ENCODE measurements at places on chromosomes 13 and 19.

DNA sequence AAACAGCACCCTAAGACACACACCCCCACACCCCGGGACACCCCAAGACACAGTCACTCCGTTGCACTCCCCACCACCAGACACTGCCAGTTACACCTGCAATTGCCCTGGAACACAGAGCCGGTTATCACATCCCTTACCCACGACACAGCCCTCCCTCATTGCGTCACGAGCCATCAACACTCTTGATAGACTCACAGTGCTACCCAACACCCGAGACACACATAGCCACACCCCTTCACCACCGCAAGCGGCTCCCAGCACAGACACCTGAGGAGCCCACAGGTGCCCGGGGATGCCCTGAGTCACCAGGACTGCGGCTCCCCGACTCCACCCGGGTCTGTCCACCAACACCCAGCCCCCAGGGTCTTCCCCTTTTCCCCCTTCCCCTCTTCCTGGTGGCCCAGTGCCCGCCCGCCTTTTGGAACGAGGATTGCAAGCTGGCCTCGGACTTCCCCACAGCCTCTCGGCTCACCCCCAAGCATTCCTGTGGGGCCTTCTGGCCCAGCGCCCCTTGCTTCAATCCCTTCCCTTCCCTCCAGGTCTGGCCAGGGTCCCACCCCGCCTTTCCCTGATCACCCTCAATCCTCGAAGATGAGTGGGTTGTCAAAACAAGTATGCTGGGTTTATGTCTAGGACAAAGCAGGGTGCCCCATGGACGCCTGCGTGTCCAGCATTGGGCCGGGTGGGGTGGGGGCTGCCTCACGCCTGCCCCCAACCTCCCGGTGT lies 1.7 kb upstream of the PTGER1 start:
- no peak for DNase-seq

GRCh38 chr19:34323433-34324204 lies 41.4 kb upstream of the GPI start:
- DNase-seq = no peak

- DNase-seq = peak; percentile 68
Observed at GRCh38 chr13:106595625-106596024, 27.7 kb upstream of the ARGLU1 start.

- DNase-seq = no peak
Observed at GRCh38 chr13:100423375-100423774, 165.2 kb downstream of the GGACT start.

- DNase-seq = no peak
Observed at GRCh38 chr13:99361197-99361596, 54.0 kb upstream of the GPR183 start.

DNA sequence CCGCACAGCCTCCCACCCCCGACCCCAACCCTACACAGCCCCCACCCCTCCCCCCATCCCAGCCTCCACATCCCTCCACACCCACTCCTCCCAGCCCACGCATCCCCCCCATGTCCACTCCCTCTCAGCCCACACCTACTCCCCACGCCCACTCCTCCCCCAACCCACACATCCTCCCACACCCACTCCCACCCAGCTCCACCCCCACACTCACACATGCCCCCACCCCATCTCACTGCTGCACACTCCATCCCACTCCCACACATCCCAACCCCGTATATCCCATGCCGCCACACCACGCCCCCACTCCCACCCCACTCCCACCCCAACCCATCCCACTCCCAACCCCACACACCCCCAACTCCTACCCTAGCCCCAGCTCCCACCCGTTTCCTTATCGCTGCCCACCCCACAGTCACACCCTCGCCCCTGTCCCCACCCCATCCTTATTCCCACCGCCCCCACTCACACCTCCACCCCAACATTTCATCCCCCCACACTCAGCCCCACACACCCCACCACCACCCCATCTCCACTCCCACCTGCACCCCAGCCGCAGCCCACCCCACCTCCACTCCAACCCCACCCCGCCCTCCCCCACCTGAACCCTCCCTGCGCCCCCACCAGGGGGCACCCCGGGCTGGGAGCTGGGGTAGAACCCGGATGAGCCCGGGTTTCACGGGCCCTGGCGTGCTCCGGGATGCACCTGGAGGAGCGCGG lies 809 bp downstream of the TDRD12 start:
- DNase-seq = no peak

DNA sequence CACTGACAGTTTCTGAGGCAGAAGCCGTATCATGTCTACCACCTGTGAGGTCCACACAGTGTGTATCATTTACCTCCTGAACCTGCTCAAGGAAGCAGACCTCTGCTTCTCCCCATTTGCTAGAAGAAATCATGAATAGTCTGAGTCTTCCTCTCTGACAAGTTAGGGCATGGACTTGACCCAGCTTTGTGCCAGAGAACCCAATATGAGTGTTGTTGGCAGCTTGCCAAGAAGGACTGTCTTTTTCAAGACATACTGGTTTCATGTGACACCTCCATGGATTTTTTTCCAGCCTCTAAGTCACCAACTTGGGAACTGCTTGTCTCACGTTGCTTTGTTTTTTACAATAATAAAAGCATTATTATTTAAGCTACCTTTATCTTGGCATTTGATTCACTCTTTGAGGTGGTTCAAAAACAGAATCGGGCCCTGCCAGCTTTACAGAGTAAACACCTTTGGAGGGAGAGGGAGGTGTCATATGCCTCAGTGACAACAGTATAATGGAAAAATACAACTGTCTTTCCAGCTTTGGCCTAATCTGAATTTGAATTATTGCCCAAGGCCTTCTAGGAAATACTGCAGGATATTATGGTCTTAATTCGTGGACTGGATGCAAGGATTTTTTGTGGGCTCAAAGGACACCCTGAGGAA lies 9.6 kb downstream of the ZNF211 start:
- DNase-seq = no peak

GRCh38 chr19:12478234-12478941 lies 6.2 kb downstream of the ZNF709 start:
- DNase-seq = no peak

DNA sequence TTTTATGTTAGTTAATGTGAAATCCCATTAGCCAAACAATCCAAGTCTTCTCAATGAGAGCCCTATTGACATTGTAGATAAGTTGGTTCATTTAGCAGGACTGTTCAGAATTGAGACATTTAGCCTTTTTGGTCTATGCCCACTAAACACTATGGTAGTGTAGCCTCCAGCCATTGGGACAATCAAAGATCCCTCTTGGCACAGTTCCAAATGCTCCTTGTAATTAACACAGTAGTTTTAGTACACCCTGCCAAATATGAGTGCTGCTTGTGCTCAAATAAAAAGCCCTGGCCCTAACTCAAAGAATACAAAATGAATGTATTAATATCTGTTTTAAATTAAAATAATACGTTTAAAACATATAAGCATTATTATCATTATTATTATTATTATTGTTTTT lies 15.4 kb upstream of the FAM216B start:
- no peak for DNase-seq

DNA sequence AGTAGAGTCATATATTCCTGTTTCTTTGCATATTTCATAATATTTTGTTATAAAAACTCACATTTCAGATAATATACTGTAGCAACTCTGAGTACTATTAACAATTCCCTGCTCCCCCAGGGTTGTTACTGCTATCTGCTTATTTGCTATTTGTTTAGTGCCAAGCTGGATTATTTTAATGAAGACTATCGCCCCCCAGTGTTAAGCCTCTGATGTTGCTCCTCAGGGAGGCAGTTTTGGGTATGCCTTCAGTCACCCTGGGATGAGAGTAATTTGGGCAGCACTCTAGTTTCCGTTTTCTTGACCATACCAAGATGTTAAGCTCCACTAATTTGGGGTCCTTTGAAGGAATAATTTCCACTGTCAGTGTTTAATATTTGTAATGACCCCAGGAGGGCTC lies 46.0 kb downstream of the MICU2 start:
- no peak for DNase-seq

- no peak for DNase-seq
Observed at GRCh38 chr13:51595416-51595815, 11.2 kb downstream of the WDFY2 start.

GRCh38 chr19:6787393-6787792 lies 14.9 kb downstream of the VAV1 start:
- DNase-seq = no peak

GRCh38 chr13:98370806-98371515 lies 193.9 kb upstream of the RNF113B start:
- peak; percentile 77 for DNase-seq

DNA sequence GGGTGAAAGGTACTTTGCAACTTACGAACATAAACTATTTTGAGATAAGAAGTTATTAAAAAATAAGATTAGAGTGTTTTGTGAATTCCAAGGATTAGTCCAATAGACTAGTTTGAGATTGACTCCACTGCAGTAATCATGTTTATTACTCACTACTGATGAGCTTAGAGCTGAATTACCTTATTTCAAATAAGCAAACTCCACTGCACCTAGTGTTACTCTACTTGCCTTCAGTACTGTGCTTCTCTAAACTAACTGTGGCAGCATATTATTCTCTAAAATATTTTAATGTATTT lies 111.7 kb downstream of the MIPEP start:
- no peak for DNase-seq

GRCh38 chr19:38375748-38376147 lies 1.4 kb downstream of the PSMD8 start:
- no peak for DNase-seq

GRCh38 chr19:11096210-11096841 lies 7.1 kb downstream of the LDLR start:
- DNase-seq = peak; percentile 81

GRCh38 chr13:24887759-24888158 lies 123.8 kb downstream of the RNF17 start:
- DNase-seq = no peak

GRCh38 chr13:20465218-20465879 lies 60.3 kb downstream of the CRYL1 start:
- DNase-seq = no peak

DNA sequence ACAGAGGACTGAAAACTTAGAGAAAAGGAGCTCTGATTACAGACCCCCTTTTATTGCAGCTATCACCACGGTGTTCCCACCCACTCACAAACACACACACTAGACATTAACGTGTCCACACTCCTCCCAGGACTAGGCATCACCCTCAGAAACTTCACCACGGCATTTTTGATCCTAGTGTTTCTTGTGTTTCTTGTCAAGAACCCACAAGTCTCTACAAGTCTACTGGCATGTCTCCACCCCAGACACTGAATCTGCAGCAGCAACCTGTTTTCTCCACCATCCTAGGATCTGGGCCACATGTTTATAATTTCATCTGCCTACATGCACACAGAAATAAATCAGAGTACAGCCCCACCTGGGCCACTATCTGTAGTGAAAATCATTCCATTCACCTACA lies 4.3 kb downstream of the ZNF486 start:
- no peak for DNase-seq

GRCh38 chr19:43723588-43723987 lies 7.7 kb downstream of the IRGC start:
- no peak for DNase-seq

DNA sequence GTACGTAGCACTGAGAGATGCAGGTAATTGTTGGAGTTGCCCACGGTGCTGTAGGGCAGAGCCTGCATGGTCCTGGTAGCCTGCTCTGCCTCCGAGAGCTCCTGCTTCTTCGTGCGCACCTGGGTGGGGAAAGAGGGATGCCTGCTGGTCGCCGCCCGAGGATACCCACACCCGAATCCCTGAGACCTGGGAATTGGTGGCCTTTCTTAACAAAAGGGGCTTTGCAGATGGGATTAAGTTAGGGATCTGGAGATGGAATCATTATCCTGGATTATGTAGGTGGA lies 9.4 kb downstream of the C3 start:
- DNase-seq = no peak

- no peak for DNase-seq
Observed at GRCh38 chr13:39444866-39445265, 158.1 kb downstream of the LHFPL6 start.

GRCh38 chr19:39410017-39410830 lies 2.2 kb upstream of the PLEKHG2 start:
- peak; percentile 92 for DNase-seq

GRCh38 chr13:28357911-28358433 lies 137.0 kb downstream of the FLT1 start:
- DNase-seq = no peak

GRCh38 chr13:28306325-28306724 lies 168.0 kb downstream of the PAN3 start:
- no peak for DNase-seq

DNA sequence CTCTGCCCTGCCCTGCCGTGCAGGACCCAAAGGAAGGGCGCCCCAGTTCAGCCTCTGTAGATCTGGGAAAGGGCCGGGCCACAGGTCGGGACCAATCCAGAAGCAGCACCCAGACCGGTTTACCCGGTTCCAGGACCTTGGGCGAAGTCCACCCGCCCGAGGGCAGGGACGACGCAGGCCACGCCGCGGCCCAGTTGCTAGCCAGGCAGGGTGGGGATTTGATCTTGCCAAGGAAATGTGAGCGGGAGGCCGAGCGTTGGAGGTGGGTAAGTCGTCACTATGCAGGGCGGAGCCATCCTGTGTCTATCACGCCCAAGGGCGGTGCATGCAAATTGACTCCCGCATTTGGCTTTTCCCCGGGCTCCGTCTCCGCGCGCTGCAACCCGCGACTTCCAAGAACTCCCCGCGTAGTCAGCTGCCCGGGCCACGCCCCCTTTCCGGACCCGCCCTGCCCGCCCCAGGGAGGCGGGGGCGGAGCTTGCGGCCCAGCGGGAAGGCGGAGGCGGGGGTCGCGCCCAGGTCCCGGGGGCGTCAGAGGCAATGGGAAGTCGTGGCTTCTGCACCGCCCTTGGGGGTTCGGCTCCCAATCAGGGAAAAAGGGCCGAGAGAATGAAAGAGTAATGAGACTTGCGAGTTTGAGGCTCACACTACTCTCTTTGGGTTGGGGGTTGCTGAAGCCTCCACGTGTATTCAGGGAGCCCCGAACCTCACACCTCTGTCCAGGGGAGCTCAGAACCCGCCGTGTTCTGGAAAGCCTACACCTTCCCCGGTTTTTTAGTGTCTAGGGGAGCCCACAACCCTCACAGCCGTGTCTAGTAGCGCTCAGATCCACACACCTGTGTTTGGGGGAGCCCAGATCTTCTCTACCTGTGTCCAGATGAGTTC lies 12.8 kb downstream of the IER2 start:
- DNase-seq = peak; percentile 98

GRCh38 chr13:26688286-26688685 lies 72.3 kb downstream of the GPR12 start:
- DNase-seq = no peak

- DNase-seq = no peak
Observed at GRCh38 chr13:33742321-33742720, 75.6 kb upstream of the RFC3 start.

DNA sequence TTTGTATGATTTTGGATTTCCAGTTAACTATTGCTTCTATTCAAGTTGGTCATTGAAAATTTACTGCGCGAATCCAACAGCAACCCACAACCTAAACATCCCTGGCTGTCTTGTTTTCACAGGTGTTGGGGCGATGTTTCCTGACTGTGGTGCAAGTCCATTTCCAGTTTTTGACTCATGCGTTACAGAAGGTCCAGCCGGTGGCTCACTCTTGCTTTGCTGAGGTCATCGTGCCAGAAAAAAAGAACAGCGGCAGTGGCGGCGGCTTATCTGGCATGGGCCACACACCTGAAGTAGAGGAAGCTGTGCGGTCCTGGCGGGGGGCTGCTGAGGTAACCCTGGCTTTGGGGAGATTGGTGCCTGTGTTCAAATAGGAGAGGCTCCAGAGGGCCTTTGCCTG lies 45.2 kb upstream of the GPI start:
- DNase-seq = no peak

GRCh38 chr13:69857183-69857821 lies 250.3 kb upstream of the ATXN8OS start:
- DNase-seq = no peak

- no peak for DNase-seq
Observed at GRCh38 chr19:49331616-49332055, 3.6 kb upstream of the CD37 start.

- DNase-seq = no peak
Observed at GRCh38 chr19:50717891-50718254, 1.7 kb downstream of the SHANK1 start.

- DNase-seq = no peak
Observed at GRCh38 chr13:113455384-113455783, 2.1 kb upstream of the ADPRHL1 start.
